ENCODE measurements at places on chromosomes 5 and 9.

- no peak for ATAC-seq
Observed at GRCh38 chr9:12964271-12964670, 189.5 kb downstream of the LURAP1L start.

DNA sequence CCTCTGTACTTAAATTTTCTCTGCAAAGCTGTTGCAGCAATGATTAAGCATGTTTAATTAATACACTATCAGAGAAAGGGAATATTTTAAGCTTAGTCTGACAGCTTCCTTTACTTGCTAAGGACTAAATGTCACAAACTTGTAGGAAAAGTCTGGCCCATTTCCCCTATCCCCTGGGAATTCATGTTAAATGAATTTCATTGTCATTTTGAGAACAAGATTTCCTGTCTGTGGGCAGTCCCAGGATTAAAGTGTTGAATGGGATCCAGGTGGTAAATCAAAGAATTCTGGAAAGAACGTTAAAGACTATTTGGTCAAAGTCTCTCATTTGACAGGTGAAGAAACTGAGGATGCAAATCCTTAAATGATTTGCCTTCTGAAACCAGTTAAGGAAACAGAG, 214.8 kb downstream of the MPDZ start:
- ATAC-seq, result no peak

DNA sequence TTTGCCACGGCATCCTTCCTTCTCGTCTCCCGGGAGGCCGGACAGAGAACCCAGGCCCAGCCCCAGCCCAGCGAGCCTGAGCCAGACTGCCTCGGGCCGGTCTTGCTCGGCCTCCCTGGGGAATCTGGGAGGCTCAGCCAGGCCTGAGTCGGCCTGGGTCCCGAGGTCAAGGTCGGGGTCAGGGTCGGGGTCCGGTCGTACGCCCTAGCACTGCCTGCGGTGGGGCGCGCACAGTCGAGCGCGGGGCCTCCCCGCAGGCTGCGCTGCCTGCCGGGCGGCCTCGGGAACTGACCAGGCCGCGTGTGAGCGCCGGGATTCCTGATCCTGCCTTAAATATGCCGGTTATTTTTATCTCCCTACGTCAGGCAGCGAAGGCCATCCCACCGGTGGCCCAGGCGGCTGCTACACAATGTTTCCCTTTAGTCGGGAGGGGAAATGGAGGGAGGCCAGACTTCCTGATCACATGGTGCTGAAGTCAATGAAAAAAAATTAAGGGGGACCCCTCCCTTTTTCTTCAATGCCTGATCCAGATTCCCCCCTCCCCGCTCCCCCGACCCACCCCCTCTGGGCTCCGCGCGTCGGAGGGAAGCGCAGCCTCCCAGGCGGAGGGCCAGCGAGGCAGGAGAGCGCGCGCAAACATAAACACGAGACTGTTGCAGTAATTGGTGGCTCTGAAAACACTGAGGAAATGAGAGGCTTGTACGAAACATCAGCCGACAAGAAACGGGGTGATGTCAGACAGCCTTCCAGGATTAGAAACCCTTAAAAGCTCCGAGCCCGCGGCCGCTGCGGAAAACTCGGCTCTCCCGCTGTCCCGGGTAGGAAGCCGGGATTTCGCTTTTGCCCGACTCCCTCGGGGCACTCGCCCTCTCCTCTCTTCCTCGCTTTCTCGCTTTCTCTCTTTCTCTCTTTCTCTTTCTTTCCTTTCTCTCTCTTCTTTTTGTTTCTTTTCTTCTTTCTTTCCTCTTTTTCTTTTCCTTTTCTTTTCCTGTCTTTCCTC, 148.2 kb upstream of the KLF4 start:
- no peak for ATAC-seq

- ATAC-seq, result peak; percentile 34
Observed at GRCh38 chr9:127931092-127931881, 710 bp upstream of the PIP5KL1 start.

DNA sequence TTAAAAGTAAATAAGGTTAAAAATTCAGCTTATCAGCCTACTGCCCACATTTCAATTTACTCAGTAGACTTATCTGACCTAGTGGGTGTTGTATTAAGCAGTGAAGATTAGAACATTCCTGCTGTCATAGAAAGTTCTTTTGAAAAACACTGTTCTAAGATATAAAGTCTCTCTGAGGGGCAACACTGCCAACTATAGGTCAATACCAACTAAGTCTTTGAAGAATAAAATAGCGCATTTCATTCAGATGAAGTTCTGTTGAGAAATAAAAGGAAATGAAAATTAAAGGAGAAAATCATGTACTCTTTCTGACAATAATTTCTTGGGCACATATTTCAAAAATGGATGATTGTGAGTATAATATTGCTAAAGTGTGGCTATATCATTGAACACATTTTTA, 86.8 kb downstream of the PTPRD start:
- ATAC-seq, result no peak

GRCh38 chr9:125137200-125137599, 6.1 kb downstream of the SCAI start:
- ATAC-seq, result no peak

DNA sequence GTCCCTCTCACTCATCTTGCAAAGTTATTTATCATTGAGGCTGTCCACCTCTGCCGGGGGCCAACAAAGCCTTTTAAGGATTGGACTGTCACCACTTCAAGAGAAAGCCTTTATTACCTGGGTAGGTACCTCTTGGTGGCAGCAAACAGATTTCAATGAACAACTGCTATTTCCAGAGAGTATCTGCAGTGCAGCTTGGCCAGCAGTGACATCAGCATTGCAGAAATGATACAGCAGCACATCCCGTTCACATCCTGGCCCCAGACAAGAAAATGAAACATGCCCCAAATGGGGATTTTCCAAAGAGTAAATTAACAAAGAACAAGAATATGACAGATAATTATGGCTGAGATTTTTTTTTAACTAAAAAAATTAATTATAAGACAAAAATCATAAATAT, 2.3 kb upstream of the SPATA6L start:
- no peak for ATAC-seq

GRCh38 chr9:70580606-70581195, 166.2 kb upstream of the KLF9 start:
- no peak for ATAC-seq

DNA sequence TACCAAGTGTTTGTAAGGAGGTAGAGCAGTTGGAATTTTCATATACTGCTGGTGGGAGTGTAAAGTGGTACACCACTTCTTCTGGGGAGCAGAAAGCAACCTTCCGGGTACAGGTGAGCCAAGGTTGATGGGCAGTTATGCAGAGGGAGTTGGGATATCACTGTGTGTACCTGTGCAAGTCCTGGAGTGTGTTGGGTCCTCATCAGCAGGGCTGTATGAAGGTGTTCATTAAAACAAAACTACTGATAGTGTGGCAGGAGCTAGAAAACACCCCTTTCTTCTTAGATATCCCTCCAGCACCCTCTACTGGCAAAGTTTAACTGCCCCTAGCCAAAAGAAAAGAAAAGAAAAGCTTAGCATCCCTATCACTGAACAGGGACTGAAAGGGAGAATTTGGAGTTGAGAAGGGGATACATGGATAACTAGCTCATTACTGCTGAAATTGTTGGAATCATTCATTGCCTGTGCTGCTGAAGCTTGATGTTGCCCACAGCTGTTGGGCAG, 10.7 kb downstream of the MARCHF6 start:
- no peak for ATAC-seq

GRCh38 chr5:171397599-171397998, 9.9 kb downstream of the NPM1 start:
- no peak for ATAC-seq

GRCh38 chr5:172658961-172659501, 18.0 kb downstream of the NEURL1B start:
- no peak for ATAC-seq

GRCh38 chr5:148125641-148126040, 42.7 kb upstream of the SPINK14 start:
- ATAC-seq, result no peak

DNA sequence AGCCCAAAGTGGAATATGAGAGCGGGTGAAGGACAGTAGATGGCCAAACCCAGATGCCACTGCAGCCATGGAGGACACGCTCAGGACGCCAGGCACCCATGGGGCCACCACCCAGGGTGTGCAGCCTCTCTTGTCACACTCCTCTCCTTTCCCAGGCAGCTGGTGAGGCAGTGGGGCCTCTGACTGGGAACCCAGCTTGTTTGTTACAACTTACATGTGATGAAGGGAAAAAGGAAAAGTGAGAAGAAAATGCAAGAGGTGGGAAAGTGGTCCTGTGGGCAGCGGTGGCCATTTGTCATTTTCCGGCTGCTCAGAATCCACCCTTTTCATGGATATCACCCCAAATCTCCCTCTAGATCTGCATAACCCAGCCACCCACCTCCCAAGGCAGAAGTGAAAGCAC, 62.7 kb upstream of the UNC5A start:
- ATAC-seq, result no peak

DNA sequence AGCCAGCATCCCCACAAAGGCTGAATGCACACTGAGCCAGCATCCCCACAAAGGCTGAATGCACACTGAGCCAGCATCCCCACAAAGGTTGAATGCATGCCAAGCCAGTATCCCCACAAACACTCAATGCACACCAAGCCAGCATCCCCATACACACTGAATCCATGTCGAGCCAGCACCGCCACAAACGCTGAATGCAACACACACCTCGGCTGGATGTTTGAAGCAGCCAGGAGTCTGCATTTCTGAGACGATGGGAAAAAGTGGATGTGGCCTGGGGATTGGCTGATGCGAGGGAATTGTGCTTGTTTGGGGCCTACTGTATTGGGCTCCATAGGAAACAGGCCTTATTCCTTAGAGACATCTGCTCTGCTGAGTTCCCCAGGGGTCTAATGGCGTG, 30.9 kb upstream of the CEP72 start:
- ATAC-seq, result no peak

DNA sequence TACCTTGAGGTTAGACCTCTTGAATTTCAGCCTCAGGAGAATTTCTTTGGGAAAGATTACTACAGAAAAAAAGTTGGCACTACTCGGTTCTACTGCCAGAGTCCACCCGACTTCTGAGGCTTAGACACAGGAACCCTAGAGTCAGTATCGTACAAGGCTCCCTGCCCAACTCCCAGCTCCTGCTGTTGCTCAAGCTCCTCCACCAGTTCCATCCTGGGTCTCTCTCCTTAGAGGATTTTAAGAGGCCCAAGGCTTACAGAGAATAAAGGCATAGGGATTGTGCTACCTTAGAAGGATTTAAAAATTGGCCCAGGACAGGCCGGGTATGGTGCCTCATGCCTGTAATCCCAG, 29.0 kb upstream of the SSBP2 start:
- peak; percentile 34 for ATAC-seq

GRCh38 chr9:129550199-129550839, 70.6 kb downstream of the C9orf50 start:
- ATAC-seq, result peak; percentile 56

DNA sequence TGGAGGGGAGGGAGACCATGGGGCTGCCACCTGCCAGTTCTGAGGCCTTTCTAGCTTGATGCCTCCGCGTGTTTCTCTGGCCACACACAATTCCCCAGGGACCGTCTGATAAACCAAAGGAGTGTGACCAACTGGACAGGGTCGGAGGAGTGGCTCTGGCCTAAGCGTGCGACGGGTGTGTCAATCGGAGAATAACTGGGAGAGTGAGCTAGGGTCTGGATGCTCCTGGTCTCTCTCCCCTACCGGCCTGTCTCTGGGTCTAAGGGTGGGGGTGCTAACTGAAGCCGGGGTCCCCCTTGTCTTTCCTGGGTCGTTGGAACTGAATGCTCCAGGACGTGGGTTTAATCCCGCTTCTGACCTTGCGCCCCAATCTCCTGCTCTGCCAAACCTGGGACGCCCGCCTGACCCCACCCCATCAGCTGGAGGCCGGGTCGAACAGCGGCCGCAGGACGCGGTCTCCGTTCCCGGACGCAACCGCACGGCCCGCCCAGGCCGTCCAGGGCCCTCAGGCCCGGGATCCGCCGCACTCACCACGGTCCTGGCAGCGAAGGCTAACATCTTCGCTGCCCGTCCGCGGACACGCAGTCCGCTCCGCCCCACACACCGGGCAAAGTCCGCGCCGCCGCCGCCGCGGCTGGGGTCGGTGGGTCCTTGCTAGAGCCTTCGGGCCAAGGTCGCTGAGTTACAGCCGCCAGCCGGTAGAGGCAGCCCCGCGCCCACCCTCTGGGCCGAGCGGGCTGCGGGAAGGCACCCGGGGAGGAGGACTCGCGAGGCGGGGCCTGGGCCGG, 447 bp downstream of the CRAT start:
- ATAC-seq, result no peak

DNA sequence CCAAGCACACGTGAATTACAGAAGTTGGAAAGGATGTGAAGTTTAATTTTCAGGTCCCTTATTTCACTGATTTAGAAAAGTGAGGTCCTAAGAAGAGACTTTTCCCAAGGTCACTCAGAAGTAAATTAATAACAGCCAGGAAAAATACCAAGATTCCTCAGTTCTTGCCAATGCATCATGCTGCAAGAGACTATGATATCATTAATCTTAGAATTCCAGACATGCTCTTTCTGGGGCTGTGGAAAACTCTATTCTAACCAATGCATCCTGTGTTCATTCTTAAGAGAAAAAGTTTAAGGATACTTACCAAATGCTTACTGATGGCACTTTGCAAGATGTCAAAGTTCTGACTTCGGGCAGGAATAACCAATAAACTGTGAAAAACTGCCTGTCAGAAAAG, 42.8 kb downstream of the TEX10 start:
- no peak for ATAC-seq

DNA sequence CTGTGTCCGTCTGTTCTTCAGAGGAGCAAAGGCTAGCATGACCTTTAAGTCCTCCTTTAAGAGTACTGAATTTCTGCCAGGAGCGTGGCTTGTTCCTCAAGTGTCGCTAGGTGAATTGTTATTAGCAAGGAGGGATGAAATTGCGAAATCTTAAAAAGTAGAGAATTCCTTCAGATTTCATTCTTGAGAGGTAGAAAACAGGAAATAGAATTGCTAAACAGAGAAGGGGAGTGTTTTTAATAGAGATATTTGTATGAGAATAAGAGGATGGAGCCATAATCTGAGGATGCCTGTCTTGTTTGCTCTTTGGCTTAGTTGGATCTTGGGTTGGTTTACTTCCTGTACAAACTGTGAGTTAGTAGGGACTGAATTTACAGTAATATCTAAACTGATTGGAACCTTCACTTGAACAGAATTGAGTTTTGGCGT, 39.2 kb downstream of the EXOSC2 start:
- no peak for ATAC-seq

DNA sequence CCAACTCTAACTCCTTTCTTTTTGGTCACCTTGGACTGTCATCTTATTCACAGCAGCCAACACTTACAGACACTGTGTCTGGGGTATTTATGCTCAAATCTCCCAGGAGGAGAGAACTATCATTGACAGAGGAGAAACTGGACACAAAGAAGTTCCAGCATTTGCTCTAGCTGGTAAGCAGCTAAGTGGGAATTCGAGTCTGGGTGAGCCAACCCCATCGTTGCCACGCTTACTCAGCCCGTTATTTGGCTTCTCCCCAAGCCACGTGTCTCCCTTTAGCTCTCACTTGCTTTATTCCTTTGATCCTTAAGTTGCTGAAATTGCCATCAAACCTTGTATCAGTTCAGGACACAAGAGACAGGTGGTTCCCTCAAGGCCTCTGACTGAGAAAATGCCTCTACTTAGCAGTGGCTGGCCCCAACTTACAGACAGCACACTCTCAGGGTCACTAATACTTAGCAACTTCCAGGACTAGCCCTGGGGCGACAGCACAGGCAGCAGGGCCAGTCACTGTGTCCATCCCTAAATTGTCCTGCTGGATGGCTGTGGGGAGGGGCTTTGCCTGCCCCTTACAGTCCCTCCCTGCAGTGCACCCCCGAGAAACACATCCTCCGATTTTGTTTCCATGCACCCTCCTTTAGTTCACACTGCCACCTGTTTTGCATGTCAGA, 1.4 kb downstream of the SLC36A2 start:
- no peak for ATAC-seq

Measured in activated T-helper 17 cell treated with anti-CD3 and anti-CD28 coated beads, Interleukin-2, amount 50 U/mL, for 72 hours (primary cell).